ENCODE measurements at places on chromosomes 5 and 9. TPM values are rescaled to one million over a fixed set of nuclear protein-coding genes. Genes with fewer than 3 reads are reported as not detected.

- no peak for ATAC-seq
Observed at GRCh38 chr5:9496801-9497200, 49.1 kb downstream of the SEMA5A start.

DNA sequence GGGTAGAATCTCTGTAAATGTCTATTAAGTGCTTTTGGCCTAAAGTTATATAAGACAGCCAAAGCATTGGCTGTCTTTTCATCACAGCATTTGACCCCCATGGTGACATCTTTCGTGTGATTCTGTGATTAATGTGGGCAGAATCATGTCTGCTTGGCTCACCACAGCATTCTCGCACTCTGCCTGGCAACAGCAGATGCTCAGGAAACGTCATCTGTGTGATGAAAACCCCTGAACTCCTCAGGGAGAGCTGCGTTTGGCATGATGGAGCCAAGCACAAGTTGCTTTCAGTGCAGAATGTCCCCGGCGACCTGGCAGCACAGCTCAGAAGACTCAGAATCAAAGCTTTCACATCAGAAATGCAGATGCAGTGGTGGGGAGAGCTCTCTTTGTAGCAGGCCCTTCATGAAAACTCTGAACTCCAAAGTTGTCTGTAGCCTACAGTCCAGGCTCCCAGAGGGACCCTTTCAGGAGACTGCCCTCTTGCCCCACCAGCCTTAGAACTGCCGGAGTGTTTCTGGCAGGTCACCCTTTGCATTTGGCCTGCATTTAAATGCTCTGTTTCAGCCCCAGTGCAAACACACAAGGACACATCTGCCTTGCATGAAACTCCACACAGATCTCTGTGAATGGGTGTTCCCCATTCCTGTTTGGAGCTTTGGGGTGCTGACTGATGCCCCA, 155.6 kb upstream of the PANK3 start:
- ATAC-seq, result no peak

DNA sequence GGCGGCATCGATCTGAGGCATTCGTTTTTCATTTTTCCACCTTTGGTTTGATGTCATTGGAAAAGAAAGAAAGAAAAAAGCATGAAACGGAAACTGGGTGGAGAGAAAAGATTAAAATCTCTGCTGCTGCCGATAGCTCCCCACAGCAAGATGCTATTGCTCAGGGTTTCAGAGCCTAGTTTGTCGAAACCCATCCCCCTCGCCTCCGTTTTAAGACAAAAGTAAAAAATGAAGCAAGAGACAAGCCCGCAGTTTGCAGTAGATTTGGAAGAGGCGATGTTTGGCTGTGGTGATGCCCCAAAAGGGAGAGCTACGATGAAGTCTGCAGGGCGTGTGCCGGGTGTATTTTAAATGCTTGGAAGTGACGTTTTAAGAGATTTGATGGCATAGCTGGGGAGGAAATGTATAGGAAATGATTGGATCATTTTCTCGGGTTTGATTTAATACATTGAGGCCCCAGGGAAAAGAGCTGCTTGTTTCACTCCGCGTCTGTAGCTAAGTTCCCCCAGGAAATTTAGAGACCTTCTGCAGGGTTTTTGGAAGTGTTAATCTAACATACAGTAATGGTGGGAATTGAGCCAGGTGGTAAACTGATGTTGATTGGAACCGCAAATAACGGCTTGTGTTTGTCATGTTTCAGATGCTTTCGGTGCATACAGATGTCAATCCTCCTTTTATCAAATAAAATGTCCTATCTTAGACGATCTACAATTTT, 909 bp downstream of the NDFIP1 start:
- ATAC-seq, result no peak

The CDKN2A gene
- 7.7 TPM for total RNA-seq

- ATAC-seq, result no peak
Observed at GRCh38 chr9:108894225-108894997, 32.3 kb downstream of the ACTL7A start.

The FBP2 gene
- not detected for total RNA-seq

GRCh38 chr9:124741662-124742061, 29.4 kb downstream of the NR6A1 start:
- no peak for ATAC-seq

The NTNG2 gene
- total RNA-seq, result 0.24 TPM

DNA sequence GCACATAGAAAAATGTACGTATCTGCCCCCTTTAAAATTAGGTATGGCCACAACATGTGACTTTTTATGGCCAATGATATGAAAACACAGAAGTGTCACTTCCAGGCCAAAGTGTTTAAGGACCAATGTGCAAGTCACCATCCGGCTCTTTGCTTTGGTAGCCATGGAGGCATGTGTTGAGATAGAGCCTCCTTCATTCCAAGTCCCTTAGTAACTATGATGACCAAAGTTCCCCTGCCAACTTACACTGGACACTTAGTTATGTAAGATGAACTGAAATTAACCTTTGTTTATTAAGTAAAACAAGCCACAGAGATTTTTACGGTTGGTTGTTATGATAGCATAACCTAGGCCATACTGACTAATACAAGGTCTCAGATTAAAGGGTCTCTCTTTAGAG, 51.0 kb downstream of the FBN2 start:
- no peak for ATAC-seq

- ATAC-seq, result no peak
Observed at GRCh38 chr5:116145416-116145815, 60.6 kb downstream of the COMMD10 start.

GRCh38 chr5:109748546-109748945, 58.8 kb downstream of the MAN2A1 start:
- no peak for ATAC-seq

GRCh38 chr5:63025679-63026078, 447.1 kb downstream of the LRRC70 start:
- ATAC-seq, result no peak

The GALNT12 gene
- total RNA-seq, result 16.6 TPM

DNA sequence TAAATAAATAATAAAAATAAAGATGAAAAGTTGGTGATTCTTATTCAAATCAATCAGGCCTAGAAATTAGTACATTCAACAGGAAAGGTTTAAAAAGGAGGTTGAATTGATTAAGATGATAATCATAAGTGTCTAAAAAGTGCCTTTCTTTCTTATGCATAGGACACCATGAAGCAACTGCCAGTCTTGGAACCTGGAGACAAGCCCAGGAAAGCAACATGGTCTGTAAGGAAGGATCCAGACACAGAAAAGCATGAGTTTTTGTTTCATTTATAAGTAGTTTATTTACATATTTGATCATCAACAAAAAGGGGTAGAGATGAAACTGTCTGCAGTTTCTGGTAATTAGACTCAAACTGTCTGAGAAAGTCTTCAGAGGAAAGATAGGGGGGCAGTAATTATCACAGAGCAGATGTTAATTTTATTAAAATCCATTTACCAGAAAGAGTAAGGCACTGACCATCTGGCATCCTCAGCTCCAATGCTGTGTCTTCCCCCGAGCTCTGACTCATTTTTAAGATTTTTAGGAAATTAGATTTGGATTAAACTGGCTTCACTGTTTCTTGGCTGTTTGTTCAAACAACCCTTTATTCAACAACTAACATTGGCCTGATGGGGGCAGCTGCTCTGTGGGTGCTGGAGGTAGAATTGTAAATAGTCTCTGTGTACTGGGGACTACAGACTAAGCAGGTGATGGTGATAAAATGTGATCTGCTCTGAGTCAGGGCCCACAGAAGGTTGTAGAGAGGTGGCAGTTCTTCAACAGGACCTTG, 2.7 kb downstream of the RABEPK start:
- no peak for ATAC-seq

The COL5A1 gene
- total RNA-seq, result 3.3 TPM

DNA sequence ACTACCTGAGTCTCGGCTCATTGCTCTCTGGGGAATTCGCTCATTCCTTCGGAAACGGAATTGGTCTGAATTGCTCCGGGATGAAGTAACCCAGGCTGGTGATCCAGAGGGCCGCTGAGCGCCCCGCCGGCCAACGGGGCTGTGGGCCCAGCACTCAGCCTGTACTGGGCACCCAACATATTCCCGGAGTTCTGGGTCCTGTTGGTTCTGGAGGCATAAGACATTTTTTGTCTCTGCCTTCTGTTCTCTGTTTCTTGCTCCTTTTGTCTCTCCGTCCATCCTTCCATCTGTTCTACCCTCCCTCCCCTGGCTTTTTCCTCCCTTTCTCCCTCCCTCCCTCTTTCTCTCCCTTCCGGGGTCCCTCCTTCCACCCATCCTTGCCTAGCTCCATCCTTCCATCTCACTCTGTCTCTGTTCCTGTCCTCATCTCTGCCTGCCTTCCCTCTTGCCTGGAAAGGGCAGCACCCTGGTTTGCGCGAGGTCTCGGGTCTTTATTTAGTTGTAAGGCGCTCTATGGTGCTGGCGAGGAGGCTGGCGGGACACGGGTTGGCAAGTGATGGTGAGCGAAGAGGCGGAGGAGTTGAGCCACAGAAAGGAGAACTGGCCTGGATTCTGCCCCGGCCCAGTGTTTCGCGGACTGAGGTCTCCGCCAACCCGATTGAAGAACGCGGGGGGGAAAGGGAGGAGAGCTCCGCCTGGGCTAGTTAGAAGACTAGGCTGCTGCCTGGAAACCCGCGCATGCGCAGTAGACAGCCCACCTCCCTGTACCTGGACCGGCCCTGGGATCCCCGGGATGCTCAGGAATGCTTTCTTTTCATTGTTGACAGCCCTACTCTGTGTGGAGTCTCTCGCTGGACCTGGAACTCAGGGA, 1468.0 kb downstream of the FOXD4L5 start:
- peak; percentile 95 for ATAC-seq

- peak; percentile 67 for ATAC-seq
Observed at GRCh38 chr5:159441441-159441840, 111.2 kb upstream of the IL12B start.

The RFESD gene
- total RNA-seq, result 1.5 TPM

GRCh38 chr9:36284226-36284625, 26.0 kb upstream of the GNE start:
- no peak for ATAC-seq

DNA sequence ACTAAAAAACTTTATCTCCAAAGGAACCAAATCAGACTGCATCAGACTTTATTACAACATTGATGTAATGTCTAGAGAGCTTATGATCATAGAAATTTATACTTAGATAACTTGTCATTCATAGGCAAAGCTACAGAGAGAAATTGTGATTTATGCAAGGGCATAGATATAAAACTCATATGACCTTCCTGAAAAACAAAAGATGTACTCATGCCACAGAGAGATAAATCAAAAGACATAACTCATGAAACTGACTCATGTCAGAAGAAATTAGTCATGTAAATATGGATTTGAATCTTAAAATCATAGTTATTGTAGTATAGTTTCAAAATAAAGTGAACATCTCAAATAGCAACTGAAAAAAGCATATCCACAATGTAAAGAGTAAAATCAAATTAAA, 186.2 kb downstream of the GABBR2 start:
- no peak for ATAC-seq
